ENCODE measurements at places on chromosomes 3 and 15.

GRCh38 chr15:26974120-26974780 is 3.3 kb downstream of the GABRG3 start:
- DNase-seq = no peak

DNA sequence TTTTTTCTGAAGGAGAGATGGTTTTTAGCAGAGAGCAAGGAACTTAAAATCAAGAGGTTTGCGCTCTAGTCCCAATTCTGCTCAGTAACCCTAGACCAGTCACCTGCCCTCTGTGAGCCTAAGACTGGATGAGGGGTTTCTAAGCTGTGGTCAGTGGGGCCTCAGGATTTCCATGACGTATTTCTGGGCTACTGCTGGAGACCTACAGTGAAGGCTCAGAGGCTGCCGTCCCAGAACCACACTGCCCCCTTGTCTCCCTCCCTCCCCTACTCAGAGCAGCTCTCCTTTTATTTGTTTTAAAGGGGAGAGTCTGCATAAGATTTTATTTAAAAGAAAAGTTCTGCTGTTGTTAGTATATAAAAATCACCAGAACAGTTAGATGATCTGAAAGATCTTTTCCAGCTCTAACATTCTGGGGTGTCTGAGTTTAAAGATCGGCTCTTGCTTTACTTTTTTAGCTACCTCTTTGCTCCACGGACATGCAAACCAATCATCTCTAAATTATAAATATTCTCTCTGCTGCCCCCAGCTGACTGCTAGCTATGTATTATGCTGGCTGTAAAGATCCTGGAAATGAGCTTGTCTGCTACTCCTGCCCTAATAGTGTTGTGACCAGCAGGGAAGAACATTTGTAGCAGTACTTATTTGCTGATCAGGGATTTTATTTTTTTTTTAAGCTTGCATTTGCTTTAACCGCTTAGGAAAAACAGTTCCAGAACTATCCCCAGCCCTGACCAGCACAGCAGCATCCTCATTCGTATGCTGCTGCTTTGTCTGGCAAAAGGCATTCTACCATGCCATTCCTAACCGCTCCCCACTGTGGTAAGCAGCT is 28.6 kb upstream of the NDUFB4 start:
- DNase-seq = no peak

DNA sequence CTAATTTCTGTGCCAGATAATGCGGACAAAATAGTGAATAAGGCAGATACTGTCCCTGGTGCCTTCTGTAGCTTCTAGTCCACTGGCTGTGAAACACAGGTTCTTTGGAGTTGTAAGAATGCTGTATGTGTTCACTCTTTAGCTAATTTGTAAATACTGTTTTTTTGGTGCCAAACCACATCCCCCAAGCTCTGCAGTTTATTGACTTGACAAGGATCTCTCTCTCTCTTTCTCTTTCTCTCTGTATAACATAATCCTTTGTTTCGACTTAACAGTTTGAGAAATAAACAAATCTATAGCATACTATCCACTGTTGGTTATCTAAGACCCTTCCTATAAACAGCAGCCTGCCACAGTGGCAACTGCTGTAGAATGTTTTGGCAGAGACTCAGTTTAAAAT is 7.6 kb downstream of the SMAD3 start:
- no peak for DNase-seq

DNA sequence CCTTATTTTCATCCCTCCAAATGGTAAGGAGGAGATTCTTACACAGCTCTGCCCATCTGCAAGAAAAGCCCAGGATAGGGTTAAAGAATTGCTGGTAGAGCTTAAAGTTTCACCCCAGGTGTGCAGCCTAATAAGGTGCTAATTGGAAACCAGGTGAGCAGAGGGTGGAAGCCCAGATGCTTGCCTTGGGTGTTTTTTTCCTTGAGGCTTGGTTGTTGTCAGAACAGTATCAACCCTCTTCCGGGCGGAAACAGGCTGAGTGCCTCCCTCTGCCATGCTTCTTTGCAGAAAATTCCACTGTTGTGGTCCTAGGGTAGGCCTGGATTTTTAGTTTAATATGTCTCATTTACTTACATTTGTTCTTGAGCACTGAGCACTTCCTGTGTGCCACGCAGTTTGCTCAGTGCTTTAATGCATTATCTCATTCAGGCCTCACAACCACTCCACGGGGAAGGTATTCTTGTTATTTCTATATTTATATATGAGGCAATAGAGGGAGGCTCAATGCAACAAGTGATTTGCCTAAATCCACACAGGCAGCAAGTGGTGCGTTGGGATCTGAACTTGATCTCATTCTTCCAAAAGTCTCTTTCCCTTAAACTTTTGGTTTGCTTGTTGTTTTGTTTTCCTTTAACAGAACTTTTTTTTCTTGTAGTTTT is 115.0 kb upstream of the LRIG1 start:
- DNase-seq = no peak

- DNase-seq = no peak
Measured at GRCh38 chr3:113557374-113557773, 25.0 kb downstream of the SIDT1 start.

- DNase-seq = no peak
Measured at GRCh38 chr15:66825139-66825538, 123.1 kb downstream of the SMAD6 start.

DNA sequence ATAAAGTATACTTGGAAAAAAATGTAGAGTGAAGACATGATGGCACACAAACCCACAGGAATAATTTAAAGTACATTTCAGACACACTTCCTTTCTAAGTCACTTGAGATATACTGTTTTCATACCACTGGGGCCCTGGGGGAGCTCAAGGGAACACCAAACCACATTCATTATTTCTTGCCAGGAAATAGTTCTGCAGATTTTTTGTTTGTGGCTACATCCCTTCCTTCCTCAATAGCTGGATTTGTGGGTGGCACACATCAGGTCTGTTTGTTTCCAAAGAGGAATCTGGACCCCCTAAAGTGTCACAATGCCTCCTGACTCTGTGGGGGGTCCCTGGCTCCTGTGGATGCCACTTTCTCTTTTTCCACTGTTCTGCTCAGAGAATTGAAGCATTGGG is 153.5 kb upstream of the COL8A1 start:
- DNase-seq = no peak

DNA sequence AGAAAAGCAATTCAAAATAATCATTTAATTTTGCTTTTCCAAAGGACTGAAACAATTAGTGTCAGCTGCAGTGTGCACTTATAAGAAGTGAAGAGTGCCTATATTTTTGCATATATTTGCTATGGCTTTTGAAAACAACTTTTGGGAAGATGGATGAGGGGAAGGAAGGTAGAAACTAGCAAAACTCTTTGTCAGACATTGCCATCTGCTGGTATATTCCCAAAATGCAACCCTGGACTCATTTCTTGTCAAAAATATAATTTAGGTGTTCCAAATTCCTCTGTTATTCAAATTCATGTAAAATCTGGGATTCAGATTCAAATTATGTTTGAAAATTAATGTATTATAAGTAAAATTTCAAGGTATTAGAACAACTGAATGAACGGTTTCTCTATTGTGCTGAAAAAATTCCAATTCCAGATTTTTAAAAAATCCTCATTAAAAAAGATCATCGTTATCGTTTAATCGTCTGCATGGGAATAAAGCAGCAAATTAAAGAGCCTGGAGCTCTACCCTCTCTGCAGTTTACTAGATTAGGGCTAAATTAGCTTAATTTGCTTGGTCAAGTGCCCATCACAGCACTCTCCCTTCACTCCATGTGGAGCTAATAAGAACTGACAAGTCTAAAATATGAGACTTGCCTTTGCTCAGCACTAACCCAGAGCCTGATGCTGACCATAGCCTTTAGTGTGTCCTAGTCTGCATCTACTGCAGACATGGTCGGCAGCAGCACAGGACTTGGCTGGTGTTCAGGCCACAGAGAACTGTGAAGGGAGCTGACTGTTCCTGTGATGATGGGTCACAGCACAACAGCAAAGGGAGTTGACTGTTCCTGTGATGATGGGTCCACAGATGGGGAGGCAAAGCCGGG is 67.9 kb upstream of the MITF start:
- no peak for DNase-seq

DNA sequence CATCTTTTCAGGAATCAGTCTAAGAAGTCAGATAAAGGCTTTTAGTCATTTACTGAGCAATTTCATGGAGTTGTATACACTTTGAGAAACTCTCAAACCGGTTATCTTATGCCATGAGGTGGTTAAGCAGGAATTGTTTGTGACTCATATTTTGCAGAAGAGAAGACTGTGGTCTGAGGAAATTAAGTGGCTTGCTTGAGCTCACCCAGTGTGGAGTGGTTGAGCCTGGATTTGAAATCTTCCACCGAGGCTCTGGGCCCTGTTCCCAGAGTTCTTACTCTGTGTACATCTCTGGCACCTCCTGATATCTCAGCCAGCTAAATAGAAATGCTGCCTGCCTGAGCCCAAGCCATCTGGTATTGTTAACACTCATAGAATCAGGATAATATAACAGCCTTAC is 37.8 kb upstream of the BCL6 start:
- no peak for DNase-seq
